ENCODE measurements at places on chromosomes 1 and 21.

DNA sequence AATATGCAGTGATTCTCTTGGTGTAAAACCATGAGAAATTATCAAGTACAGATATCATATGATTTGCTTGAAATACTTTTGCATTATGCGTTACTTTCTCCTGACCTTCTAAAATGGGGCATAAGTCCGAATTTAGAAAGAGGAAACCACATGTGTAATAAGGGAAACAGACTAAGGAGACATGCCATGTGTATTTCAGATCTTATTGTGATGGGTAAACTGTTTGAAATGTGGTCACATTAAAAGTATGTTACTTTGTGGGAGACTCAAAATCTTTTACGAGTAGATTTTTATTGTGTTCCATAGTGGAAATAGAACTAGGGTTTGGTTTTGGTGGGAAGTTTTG lies 173.0 kb downstream of the NFIA start:
- no peak for DNase-seq

GRCh38 chr1:3975903-3976630 lies 76.0 kb upstream of the C1orf174 start:
- DNase-seq, result no peak

DNA sequence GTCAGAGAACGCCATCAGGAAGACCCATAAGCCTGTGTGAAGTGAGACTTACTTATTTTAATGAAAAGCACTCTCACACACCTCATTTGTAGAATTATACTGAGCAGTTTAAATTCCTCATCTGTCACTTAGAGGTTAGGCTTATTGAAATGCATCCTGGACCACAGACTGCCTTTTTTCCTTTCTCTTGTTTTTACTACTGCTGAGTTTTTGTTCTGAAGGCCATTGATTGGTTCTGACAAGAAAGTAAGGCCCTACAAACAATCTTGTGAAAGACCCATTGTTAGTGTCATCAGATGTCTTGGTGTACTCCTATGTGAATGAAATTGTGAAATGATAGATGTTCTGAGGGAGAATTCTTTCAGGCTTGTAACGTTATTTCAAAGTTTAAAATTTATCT lies 1343.3 kb upstream of the ADGRL2 start:
- no peak for DNase-seq

DNA sequence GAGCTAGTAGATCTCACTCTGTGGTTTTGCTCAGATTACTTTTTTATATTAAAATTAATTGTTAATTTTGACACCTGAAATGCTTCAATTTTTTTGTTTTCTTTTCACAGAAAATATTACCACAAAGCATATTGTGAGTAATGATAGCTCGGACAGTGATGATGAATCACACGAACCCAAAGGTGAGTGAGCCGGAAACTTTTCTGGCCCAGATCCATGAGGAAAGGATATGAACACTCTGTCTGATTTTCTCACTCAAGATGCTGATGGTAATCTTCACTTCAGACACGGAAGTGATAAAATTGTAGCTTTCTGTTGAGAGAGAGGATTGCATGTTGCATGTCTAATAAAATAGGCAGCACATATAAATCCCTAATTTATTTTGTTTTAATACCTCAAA lies 121.8 kb downstream of the PLA2G4A start:
- DNase-seq, result no peak

GRCh38 chr1:8989821-8990220 lies 36.4 kb downstream of the SLC2A7 start:
- no peak for DNase-seq

DNA sequence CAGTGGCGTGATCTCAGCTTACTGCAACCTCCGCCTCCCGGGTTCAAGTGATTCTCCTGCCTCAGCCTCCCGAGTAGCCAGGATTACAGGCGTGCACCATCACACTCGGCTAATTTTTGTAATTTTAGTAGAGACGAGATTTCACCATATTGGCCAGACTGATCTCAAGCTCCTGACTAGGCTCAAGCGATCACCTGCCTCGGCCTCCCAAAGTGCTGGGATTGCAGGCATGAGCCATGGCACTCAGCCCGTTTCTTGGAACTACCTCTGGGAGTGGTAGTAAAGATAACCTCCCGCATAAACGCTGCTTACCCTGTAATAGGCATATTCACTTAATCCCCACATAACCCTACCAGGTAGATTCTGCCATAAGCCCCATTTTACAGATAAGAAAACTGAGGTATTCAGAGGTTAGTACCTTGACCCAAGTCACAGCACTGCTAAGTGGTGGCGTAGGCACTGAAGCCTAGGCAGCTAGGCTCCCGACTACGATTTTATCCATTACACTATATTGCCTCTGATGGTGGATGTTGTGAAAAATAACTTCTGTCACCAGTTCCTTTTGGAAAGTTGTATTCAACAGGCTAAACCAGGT lies 143.8 kb downstream of the SDCCAG8 start:
- no peak for DNase-seq
